ENCODE measurements at places on chromosomes 11 and 22. TPM values are rescaled to one million over a fixed set of nuclear protein-coding genes. Genes with fewer than 3 reads are reported as not detected.

- H3K4me3 ChIP-seq: no peak overlapping the region
- H3K36me3 ChIP-seq: no peaks in the 10 kb centered on the region
- H3K27me3 ChIP-seq: peaks cover 9% of the 10 kb centered on the region
Measured at GRCh38 chr11:12019866-12020416, 11.5 kb upstream of the DKK3 start.

DNA sequence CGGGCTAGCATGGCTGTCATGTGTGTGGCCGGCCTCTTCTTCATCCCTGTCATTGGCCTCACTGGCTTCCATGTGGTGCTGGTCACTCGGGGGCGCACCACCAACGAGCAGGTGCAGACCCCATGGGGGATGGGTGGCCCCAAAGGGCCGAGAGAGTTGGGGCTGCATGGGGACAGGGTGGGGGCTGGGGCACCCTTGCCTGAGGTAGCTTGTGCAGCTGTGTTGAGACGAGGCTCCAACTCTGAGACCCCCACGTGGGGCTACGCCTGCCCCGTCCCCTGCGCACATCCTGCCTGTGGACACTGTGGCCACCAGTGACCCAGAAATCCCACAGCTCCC, 8.5 kb downstream of the ZDHHC8 start:
- H3K27ac ChIP-seq: no peak overlapping the region
- peaks cover 11% of the 10 kb centered on the region for H3K4me1 ChIP-seq
- peaks cover 2% of the 10 kb centered on the region for H3K36me3 ChIP-seq
- DNase-seq: no peak
- no peak overlapping the region for H3K4me3 ChIP-seq

DNA sequence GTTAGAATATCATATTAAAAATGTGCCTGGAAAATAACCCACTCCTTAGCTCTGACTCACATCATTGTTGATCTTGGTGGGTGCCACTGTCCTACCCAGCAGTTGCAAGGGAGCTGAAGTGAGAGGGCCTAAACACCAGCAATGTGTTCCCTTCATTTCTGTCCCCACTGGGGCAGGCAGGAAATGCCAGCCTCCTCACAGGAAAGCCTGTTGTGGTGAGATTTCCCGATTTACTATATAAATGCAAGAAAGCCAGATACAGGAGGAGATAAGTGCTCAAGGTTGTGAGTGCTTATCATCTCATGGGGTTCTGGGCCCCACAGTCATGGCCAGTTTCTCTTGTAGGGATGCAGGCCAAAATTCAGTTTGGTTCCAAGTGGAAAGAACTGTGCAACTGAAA, 15.8 kb upstream of the FLI1 start:
- peaks cover 9% of the 10 kb centered on the region for H3K4me1 ChIP-seq
- no peak for DNase-seq
- H3K27ac ChIP-seq: no peak overlapping the region
- H3K4me3 ChIP-seq: no peak overlapping the region
- peaks cover 3% of the 10 kb centered on the region for H3K27me3 ChIP-seq

- H3K36me3 ChIP-seq: peaks cover 47% of the 10 kb centered on the region
- no peaks in the 10 kb centered on the region for H3K27me3 ChIP-seq
- peak overlapping the region; percentile 67 for H3K27ac ChIP-seq
- H3K4me1 ChIP-seq: peaks cover 69% of the 10 kb centered on the region
- DNase-seq: no peak
Measured at GRCh38 chr11:117983163-117983475, 3.1 kb upstream of the IL10RA start.

GRCh38 chr11:93700830-93701229, 39.3 kb downstream of the CEP295 start:
- no peak for DNase-seq
- H3K27ac ChIP-seq: no peak overlapping the region
- H3K4me1 ChIP-seq: no peaks in the 10 kb centered on the region
- peaks cover 68% of the 10 kb centered on the region for H3K36me3 ChIP-seq

DNA sequence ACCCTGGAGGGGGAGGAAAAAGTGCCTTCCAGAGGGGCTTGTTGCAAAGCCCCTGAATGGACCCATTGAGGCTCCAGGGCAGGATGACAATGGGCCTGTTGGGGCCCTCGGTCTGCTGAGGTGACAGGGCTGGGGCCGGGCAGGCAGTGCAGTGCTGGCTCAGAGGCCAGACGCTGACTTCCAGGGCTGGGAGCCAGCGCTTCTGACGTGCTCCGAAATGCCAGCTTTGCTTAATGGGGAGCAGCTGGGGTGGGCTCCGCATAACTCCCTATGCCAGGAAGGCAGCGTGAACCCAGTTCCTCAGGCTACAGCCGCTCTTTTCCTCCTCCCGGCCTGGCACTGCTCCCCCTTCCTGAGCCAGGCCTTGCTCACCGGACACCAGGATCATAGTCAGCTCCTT, 17.7 kb downstream of the NAV2 start:
- DNase-seq: no peak
- no peak overlapping the region for H3K27ac ChIP-seq
- H3K36me3 ChIP-seq: no peaks in the 10 kb centered on the region
- H3K4me3 ChIP-seq: no peak overlapping the region

Gene IGLL1
- not detected for total RNA-seq

Data from activated naive CD8-positive, alpha-beta T cell treated with anti-CD3 and anti-CD28 coated beads for 36 hours (primary cell).